ENCODE measurements at places on chromosomes 3 and 15.

DNA sequence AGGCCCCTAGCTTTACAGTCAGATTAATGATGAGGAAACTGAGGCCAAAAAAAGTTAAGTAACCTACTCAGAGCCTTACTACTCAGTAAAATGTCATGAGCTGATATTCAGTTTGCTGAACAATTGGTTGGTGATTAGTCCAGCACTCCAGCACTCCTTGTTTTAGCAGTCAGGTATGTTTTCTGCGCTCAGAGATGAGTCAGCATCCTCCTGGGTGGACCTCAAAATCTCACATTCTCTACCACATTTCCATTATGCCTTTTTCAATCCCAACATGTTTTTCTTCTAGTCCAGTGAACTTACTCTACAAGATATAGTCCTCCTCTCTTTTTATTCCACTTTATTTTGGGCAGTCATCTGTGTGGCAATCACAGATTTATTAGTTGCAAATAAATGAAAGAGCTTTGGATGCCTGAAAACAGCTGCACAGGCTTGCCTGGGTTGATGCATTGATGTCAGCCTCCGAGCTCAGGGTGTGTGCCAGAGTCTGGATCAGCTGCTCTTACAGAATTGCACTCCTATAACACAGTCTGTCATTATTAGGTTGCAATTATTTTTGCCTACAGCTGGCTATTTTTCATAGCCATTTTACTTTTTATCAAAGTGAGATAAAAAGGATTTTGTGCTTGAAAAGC, 133.2 kb downstream of the ARPP21 start:
- no peak for DNase-seq

GRCh38 chr3:129626744-129627349, 20.4 kb upstream of the PLXND1 start:
- no peak for DNase-seq

DNA sequence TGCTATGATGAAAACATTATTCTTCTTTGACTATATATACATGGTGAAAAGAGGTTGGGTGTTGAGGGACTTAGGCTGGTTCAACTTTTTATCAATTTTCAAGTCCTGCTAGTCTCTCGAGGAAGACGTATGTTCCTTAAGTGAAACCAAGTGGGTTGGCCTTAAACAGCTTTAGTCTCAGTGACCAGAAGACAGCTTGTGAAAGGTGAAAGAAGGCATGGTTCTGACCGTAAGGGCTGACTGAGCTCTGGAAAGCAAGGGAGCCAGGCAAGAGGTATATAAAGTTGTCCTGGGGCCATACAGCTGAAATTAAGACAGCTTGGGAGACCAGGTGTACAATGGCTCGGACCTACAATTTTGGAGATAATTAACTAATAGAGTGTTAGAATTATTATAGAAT, 128.9 kb upstream of the TP63 start:
- no peak for DNase-seq

GRCh38 chr3:190519886-190520285, 6.0 kb downstream of the IL1RAP start:
- DNase-seq: no peak

DNA sequence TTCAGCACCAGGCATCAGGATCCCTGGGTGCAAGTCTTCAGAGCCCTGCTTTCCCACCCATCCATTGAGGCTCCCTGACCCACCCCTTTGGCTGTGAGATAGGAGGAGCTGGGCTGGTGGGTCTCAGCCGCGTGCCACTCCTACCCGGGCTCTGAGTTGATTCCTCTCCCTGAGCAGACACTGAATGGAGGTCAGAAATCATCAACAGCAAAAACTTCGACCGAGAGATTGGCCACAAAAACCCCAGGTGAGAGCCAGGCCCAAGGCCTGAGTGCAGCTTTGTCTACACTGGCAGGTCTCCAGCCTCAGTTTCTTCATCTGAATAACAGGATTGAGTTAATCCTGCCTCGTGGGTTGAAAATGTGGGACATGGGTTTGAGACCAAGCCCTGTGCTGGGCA, 7.8 kb downstream of the TMEM43 start:
- no peak for DNase-seq

- no peak for DNase-seq
Observed at GRCh38 chr3:182406786-182407185, 386.5 kb upstream of the ATP11B start.

GRCh38 chr3:188972310-188972709, 199.5 kb upstream of the TPRG1 start:
- DNase-seq: no peak

- no peak for DNase-seq
Observed at GRCh38 chr15:74845208-74845568, 2.2 kb upstream of the ULK3 start.
